ENCODE measurements at places on chromosomes 7 and 10. TPM values are rescaled to one million over a fixed set of nuclear protein-coding genes. Genes with fewer than 3 reads are reported as not detected.

The IRF5 gene
- 6.8 TPM for total RNA-seq

The CUZD1 gene
- total RNA-seq = 0.79 TPM

The KLHDC10 gene
- 28.9 TPM for total RNA-seq

The PLCE1 gene
- 0.26 TPM for total RNA-seq

The HNRNPH3 gene
- 38.4 TPM for total RNA-seq

The TRIM8 gene
- 31.1 TPM for total RNA-seq

The ANXA8L1 gene
- total RNA-seq = 60.6 TPM

The TMEM196 gene
- not detected for total RNA-seq

The ACBD7 gene
- total RNA-seq = 0.13 TPM

The CUBN gene
- total RNA-seq = 0.26 TPM
